ENCODE measurements at places on chromosomes 2 and 18.

DNA sequence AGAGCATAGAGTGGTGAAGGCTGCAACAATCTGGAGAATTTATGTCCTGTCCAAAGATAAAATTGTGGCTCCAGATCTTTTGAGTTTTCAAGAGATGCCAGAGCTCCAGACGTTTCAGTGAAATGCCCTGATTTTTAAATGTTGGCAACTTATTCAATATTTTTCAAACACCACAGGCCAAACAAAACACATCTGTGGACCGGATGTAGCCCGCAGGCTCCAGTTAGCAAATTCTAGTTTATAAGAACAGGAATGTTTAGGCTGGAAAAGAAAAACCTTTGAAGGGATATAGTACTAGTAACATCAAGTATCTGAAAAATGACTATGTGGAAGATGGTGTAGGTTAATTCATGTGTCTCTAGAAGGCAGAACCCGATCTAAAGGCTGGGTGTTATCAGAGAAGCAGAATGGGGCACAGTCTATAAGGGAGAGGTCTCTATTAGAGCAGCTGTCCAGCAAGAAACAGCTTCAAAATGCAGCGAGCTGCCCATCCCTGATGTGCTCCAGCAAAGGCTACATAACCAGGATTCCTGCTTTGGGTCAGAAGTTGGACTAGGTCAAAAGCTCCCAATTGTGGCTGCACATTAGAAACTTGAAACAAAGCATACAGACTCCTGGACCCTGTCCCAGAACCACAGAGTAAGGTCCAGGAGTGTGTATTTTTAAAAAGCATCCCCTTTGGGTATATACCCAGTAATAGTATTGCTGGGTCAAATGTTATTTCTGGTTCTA lies 105.9 kb downstream of the ANKRD44 start:
- no peak for DNase-seq

GRCh38 chr2:16254356-16254965 lies 314.1 kb downstream of the MYCN start:
- DNase-seq: no peak

GRCh38 chr18:23949863-23950262 lies 64.7 kb upstream of the TTC39C start:
- DNase-seq: no peak

- no peak for DNase-seq
Observed at GRCh38 chr18:27608742-27609141, 423.6 kb upstream of the CHST9 start.

DNA sequence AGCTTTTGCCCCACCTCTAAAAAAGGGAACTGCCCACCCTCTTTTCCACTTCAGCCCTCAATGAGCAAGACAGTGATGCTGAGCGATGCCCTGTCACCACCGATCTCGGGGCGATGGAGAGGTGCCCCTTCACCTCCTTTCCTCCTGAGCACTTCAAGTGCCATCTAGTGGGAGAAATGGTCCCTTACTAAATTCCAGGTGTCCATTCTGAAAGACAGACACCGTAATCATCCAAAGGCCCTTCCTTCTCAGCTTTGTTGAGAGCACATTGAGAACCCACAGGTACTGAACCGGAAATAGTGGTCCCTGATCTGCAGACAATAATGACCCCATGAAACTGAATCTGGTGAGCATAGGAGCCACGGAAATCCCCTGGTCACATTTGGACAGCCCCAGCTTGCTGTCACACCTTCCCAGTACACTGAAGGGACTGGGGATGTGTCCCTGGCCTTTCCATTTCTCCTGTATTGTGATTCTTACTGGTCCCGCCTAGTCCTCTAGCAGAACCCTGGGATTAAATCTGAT lies 38.5 kb downstream of the KCTD18 start:
- DNase-seq: no peak

DNA sequence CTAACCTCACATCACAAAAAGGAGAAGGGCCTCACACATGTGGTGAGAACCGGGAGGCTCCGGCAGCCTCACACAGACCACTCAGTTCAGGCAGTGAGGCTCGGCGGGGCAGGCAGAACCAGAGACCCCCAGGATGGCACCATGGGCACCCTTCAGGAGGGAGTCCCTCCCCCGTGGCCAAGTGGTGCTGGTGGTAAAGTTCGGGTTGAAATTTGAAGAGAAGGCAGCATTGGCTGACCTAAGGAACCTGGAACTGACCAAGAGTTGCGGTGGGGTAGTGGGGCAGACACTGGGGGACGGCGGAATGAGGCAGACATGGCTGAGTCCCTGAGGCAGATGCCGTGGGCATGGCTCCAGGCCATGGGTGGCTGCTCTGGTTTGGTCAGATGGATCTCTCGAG lies 239.3 kb upstream of the MYT1L start:
- DNase-seq: no peak

- DNase-seq: no peak
Observed at GRCh38 chr18:70181015-70181414, 24.5 kb downstream of the RTTN start.

GRCh38 chr2:164012581-164012980 lies 276.8 kb upstream of the FIGN start:
- DNase-seq: no peak
